ENCODE measurements at places on chromosomes 4 and X.

DNA sequence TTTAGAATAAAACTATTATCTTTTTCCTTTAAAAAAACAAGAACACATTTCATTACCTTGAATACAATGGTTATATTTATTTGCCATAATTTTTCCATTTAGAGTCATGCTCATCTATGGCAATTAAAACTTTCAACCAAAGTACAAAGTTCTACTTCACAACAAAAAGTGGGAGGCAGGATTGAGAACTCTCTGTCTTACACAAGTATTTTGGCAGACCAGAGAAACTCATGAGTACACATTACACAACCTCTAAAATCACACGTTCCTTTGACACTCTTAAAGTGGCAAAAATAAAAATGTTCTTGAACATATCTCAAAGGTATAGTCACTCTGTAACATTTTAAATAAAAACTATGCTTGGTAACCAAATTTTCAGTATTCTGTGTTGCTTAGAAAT lies 213.4 kb downstream of the IL15 start:
- no peak for DNase-seq

GRCh38 chrX:53695946-53696549 lies 9.5 kb upstream of the HUWE1 start:
- no peak for DNase-seq

DNA sequence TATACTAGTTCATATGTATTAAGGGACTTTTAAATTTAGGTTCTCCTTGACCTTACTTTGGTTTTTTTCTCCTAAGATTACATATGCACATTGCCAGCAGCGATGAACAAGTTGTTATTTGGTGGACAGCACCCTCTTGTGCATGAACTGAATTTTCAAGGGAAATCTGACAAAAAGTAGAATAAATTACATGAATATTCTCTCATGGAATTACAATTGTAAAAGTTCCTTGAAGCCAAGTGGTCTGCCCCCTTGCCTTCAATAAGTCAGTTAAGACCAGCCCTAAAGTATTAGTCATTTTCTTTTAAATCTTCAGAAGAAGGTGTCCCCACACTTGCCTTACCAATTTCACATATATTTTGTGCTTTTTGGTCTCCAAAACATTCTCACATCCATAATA lies 30.7 kb upstream of the SMARCA5 start:
- DNase-seq, result peak; percentile 68

DNA sequence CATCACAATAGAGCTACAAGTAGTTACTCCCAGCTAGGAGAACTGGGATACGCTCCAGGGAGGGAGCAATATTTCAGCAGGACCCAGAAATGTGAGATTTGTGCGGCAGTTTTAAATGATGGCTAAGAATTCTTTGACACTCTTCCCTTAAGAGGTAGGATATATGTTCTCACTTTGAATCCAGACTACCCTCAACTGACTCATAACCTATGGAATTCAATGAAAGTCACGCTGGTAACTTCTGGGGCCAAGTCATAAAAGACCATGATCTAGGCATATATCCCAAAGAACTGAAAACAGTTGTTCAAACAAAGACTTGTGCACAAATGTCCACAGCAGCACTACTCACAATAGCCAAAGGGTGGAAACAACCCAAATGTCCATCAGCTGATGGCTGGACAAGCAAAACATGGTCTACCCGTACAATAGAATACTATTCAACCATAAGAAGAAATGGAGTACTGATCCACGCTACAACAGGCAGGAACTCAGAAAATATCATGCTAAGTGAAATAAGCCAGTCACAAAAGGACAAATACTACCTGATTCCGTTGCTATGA lies 10.5 kb downstream of the CD99L2 start:
- no peak for DNase-seq

GRCh38 chrX:25016938-25017598 lies 1.3 kb upstream of the ARX start:
- no peak for DNase-seq

DNA sequence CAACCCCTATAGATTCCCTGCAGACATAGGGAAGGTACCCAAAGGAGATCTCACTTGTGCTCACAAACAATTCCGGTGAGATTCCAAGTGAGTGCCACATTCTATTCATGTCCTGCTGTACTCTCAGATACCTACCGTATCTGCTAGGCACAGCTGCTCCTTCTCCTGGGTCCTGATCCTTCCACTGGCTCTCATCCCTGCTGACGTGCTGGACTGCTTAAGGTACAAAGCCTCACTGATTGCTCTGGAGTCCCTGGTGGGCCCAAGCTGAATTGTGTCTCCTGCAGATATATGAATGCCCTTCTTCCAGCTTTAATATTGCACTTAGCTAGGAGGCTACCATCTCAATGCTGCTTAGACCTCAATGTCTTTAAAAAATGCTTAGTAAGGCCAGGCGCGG lies 2.4 kb downstream of the TCEAL1 start:
- DNase-seq, result no peak

DNA sequence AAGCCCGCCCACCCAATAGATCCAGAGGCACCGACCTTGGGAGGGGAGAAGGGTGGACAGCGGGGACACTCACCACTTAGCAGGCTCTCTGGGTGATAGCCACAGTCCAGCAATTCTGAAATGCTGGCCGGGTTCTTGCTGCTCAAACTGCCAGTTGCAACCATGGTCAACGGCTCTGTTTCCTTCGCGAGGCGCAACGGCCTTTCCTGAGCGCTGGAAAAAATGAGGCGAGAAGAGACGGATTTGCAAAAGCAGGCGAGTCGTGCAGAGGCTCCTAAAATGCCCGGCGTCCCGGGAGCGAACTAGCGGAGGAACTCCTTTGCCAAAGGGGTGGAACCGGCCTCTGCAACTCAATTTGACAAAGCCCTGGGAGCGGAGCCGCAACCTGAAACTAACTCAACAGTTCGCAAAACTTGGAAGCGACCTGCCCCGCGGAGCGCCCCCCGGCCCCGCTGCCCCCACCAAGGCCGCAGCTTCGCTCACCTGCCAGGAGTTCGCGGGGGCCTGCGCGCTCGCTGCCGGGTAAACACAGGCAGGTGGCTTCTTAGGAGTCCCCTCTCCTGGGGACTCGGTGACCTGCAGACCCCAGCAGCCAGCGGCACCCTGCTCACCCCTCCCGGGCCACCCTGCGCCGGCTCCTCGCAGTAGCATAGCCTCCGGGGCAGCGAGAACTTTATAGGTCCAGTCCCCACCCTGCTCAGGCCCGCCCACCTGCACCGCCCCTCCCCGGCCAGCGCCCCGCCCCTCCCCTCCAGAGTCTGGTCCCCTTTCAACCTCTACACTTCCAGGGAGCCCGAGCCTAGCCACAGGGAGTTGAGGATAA lies at the start of gene DDIT4L:
Gene DDIT4L (minus strand): TSS at position 649 of the 823 bp plus-strand sequence. CDS start 485 bp downstream, at position 164.
- peak; percentile 1 for DNase-seq

DNA sequence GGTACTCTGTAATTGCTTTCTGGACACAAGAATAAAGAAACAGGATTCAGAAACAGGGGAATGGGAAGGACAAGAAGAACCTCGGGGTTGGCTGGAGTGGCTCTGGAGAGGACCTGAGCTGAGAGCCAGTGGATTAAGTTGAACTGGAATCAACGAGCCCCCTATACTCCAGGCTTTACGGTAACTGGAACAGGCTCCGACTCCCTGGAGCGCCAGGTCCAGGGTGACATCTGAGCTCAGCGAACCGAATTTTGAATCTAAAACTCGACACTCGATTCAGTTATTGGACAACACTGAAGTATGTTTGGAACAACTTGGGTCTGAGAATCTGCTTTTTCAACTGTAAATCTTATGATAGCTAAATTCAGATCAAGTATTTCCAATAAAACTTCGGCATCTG lies 23.9 kb downstream of the HMX1 start:
- DNase-seq, result no peak

DNA sequence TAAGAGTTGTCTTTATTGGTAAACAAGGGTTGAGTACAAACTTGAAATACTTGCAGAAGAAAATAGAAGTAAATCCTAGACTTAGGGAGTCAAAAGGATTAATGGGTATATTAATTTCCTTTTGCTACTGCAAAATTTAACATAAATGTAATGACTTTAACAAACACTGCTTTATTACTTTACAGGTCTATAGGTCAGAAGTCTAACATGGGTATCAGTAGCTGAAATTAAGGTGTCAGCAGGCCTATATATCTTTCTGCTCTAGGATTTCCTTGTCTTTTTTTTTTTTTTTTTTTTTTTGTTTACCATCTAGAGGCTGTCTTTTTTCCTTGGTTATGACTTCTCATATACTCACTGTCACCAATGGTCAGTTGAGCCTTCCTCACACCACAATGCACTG lies 220.4 kb downstream of the GRID2 start:
- DNase-seq, result no peak

DNA sequence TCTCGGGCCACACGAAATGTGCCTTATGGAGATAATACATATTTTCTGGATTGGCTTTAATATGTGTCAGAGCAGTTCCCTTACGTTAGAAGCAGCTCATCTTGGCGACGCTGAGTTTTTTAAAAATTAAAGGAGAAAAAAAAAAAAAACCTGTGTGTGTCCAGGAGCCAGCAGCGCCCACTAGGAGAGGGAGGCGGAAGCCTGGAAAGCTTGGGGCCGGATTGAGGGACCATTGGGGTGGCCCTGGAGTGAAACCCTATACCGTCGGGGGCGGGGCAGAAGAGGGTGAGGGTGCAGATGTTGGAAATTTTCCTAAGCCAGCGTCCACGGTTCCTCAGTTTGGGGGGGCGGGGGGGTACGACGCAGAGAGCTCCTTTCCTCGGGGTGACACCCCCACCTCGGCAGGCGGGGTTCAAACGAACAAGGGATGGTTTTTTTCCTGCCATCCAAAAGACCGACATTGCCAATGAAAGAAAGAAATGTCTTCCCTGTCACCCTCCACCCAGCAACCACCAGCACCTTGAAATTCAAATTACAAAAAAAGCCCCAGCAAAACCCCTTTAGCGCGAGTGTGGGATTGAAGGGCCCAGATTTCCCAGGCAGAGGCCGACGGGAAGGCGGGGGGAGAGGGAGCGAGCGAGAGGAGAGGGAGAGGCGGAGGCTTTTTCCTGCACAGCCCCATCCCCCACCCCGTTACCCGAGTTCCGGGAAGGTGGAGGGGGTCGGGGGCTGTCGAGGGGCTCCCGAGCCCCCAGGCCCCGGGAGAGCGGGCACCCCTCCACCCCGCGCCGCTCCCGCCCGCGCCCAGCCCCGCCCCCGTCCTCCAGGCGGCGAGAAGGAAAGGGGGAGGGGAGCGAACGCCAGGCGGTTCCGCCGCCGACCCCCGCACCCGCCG lies 859 bp downstream of the SMARCA1 start:
- DNase-seq, result no peak

GRCh38 chrX:37425370-37425769 lies 76.2 kb downstream of the PRRG1 start:
- DNase-seq, result no peak

DNA sequence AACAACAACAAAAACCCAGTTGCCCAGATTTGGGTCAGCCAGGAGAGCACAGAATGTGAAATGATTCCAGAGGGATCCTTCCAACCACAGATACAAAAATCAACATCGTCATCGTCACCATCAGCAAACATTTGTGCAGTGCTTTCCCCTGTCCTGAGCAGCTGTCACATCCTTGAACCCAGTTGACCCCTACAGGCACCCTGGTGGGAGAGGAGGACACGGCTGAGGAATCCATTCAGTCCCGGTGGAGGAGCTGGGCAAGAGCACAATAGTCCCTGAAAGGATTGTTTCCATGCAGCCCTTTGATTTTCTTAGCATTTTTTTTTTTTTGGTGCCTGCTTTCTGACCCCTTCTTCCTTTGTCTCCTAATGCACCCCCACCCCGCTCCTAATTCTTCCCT lies 37.1 kb upstream of the STX18 start:
- DNase-seq, result no peak

- peak; percentile 64 for DNase-seq
Measured at GRCh38 chrX:22748093-22748999, 251.4 kb upstream of the DDX53 start.

DNA sequence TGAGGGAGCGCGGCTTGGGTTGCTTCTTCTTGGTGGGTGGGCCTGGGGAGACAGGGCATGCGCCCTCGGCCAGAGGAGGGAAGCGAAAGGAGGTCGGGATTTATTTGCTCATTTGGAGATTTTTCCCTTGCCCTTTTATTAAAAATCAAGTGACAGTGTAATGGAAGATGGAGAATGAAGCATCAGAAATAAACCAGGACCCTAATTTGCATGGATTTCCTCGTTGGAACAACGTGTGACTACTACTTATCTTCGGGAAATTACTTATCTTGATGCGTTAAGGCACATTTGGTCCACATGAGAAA lies 709 bp upstream of the CLOCK start:
- DNase-seq, result no peak

GRCh38 chrX:47776292-47777006 lies 60.3 kb upstream of the ZNF81 start:
- DNase-seq, result no peak

Measured in hematopoietic multipotent progenitor cell treated with erythropoietin and hydrocortisone succinate and interleukin-3 and kit ligand, for 6 days (in vitro differentiated cells).